ENCODE measurements at places on chromosomes 16 and 17. TPM values are rescaled to one million over a fixed set of nuclear protein-coding genes. Genes with fewer than 3 reads are reported as not detected.

The SCGB1C2 gene
- not detected for total RNA-seq

The OTOP2 gene
- not detected for total RNA-seq

The TPSAB1 gene
- not detected for total RNA-seq

The HOXB6 gene
- 0.22 TPM for total RNA-seq

The GP1BA gene
- not detected for total RNA-seq

The PLA2G10 gene
- total RNA-seq = not detected

The SPNS3 gene
- 6.7 TPM for total RNA-seq

The SRCIN1 gene
- total RNA-seq = 0.92 TPM

The GPT2 gene
- 20.2 TPM for total RNA-seq

The ST6GALNAC2 gene
- total RNA-seq = 0.51 TPM

The PGS1 gene
- total RNA-seq = 78.1 TPM

The IL34 gene
- not detected for total RNA-seq

The C17orf50 gene
- not detected for total RNA-seq

The HOXB5 gene
- total RNA-seq = not detected

The PRSS36 gene
- total RNA-seq = not detected

The ARHGAP27 gene
- 41.7 TPM for total RNA-seq

The KRT12 gene
- total RNA-seq = not detected

The TEX14 gene
- 0.14 TPM for total RNA-seq

The SDK2 gene
- total RNA-seq = 0.05 TPM

The GLIS2 gene
- 0.68 TPM for total RNA-seq

The SLC12A4 gene
- total RNA-seq = 29.9 TPM

The CD300LF gene
- total RNA-seq = not detected

The NEUROD2 gene
- not detected for total RNA-seq

The DNAI2 gene
- 1.6 TPM for total RNA-seq

The KRT28 gene
- total RNA-seq = not detected

The RRAD gene
- total RNA-seq = 0.48 TPM

The KIF18B gene
- total RNA-seq = 36.2 TPM

The USP43 gene
- 0.34 TPM for total RNA-seq

The NECAB2 gene
- not detected for total RNA-seq

The MT1A gene
- not detected for total RNA-seq

The C17orf107 gene
- 2.5 TPM for total RNA-seq

The TBC1D3L gene
- total RNA-seq = 14.8 TPM

The OR3A1 gene
- total RNA-seq = 0.26 TPM

The KRT36 gene
- not detected for total RNA-seq

The KIF2B gene
- total RNA-seq = not detected

The RNF157 gene
- 28.0 TPM for total RNA-seq

The CD7 gene
- total RNA-seq = 570 TPM

The GPR139 gene
- not detected for total RNA-seq

The TP53TG3C gene
- total RNA-seq = not detected

The ACSM3 gene
- total RNA-seq = 13.8 TPM

The AANAT gene
- not detected for total RNA-seq

The PLLP gene
- total RNA-seq = not detected

The ADAM11 gene
- total RNA-seq = 0.33 TPM

The PRSS8 gene
- total RNA-seq = not detected

The ESRP2 gene
- total RNA-seq = 0.59 TPM

The SLC22A31 gene
- 0.39 TPM for total RNA-seq

The SCIMP gene
- total RNA-seq = not detected

The C1QTNF1 gene
- 0.38 TPM for total RNA-seq

The RNF135 gene
- 7.3 TPM for total RNA-seq

The COL1A1 gene
- total RNA-seq = 3.7 TPM

The ZNF23 gene
- 5.7 TPM for total RNA-seq

The KRTAP4-3 gene
- total RNA-seq = not detected

The GAS7 gene
- total RNA-seq = 0.26 TPM
